ENCODE measurements at places on chromosomes 11 and 22.

DNA sequence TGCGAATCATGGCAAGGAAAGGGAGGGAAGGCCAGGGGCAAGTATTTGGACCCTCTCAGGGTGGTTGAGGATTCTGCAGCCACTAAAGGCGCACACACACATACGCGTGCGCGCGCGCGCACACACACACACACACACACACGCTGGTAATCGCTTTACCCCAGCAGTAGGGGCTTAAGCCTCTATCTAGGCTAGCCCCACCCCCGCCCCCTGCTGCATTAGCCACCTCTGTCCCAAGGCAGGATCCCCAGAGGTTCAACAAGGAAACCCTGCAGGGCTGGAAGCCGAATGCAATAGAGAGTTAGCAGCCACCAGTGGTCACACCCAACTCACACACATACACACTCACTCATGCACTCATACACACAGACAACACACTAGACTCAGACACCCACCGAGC lies 28.6 kb upstream of the ELFN2 start:
- no peak overlapping the region for H3K4me3 ChIP-seq
- no peaks in the 10 kb centered on the region for H3K4me1 ChIP-seq
- DNase-seq, result no peak
- H3K27ac ChIP-seq, result no peak overlapping the region

GRCh38 chr11:128854841-128855240 lies 12.3 kb downstream of the KCNJ1 start:
- no peak overlapping the region for H3K4me3 ChIP-seq
- no peaks in the 10 kb centered on the region for H3K36me3 ChIP-seq
- no peaks in the 10 kb centered on the region for H3K27me3 ChIP-seq

DNA sequence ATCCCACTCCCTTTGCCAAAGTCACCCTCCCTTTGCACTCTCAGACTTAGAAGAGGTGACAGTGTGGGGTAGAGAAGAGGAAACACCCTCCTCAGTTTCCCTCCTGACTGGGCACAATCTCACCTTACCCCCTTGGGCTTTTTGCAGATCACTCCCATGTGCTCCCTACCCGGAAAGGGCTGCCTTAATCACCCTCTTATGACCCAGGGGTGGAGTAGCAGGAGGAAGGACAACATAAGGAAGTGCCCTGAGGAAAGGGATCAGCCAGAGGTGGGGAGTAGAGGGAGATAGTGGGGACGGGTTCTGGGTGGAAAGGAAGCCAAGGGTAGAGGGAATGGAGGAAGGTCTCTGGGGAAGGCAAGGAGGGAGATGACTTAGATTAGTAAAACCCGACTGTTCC lies 52.0 kb downstream of the NRXN2 start:
- no peak overlapping the region for H3K27ac ChIP-seq
- H3K4me1 ChIP-seq, result no peaks in the 10 kb centered on the region

DNA sequence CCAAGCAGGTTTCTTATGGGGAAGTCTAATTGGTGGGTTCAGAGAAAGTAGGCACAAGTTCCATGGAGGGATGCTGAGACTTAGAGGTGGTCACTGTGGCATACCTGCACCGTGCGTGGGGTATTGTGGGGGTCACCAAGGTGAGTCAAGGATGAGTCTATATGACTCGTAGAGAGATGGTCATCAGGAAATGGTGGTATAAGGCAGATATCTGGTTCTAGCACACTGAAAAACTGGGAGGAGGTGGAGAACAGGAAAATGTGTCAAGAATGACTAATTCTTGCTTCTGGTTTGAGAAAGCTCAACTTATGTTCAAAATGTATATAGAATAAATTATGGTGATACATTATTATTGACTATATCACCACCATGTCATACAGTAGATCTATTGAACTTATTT lies 258.1 kb downstream of the RAB38 start:
- no peak overlapping the region for H3K27ac ChIP-seq
- no peak for DNase-seq
- H3K27me3 ChIP-seq, result peaks cover 11% of the 10 kb centered on the region
- H3K36me3 ChIP-seq, result no peaks in the 10 kb centered on the region
- no peaks in the 10 kb centered on the region for H3K4me1 ChIP-seq

- no peak overlapping the region for H3K4me3 ChIP-seq
- H3K27me3 ChIP-seq, result no peaks in the 10 kb centered on the region
- peaks cover 14% of the 10 kb centered on the region for H3K4me1 ChIP-seq
- peaks cover 6% of the 10 kb centered on the region for H3K36me3 ChIP-seq
Observed at GRCh38 chr22:20867179-20868024, 8.6 kb downstream of the SNAP29 start.

- no peaks in the 10 kb centered on the region for H3K4me1 ChIP-seq
- H3K36me3 ChIP-seq, result peaks cover 4% of the 10 kb centered on the region
- peaks cover 5% of the 10 kb centered on the region for H3K27me3 ChIP-seq
- no peak overlapping the region for H3K27ac ChIP-seq
- H3K4me3 ChIP-seq, result no peak overlapping the region
Observed at GRCh38 chr11:34395916-34396550, 38.2 kb upstream of the ABTB2 start.

GRCh38 chr11:58573451-58574104 lies 2.1 kb downstream of the LPXN start:
- peak overlapping the region; percentile 100 for H3K4me3 ChIP-seq
- DNase-seq, result peak; percentile 87
- no peaks in the 10 kb centered on the region for H3K27me3 ChIP-seq
- H3K4me1 ChIP-seq, result peaks cover 54% of the 10 kb centered on the region
- peak overlapping the region; percentile 99 for H3K27ac ChIP-seq
- peaks cover 31% of the 10 kb centered on the region for H3K36me3 ChIP-seq

Measured in activated naive CD4-positive, alpha-beta T cell treated with anti-CD3 and anti-CD28 coated beads for 36 hours (primary cell).